GM23248 (cell line): ENCODE measurements at places on chromosomes 5 and 9. TPM values are rescaled to one million over a fixed set of nuclear protein-coding genes. Genes with fewer than 3 reads are reported as not detected.

COX7C gene
- polyA plus RNA-seq, result 407 and 424 TPM in 2 replicates

GRCh38 chr5:98872674-98873073 is 56.1 kb downstream of the CHD1 start:
- peaks cover 68% of the 10 kb centered on the region for H3K36me3 ChIP-seq
- DNase-seq, result peak; percentile 64
- H3K27ac ChIP-seq, result no peak overlapping the region
- H3K27me3 ChIP-seq, result no peaks in the 10 kb centered on the region
- H3K4me3 ChIP-seq, result no peak overlapping the region

MTAP gene
- 44.8 and 47.8 TPM in 2 replicates for polyA plus RNA-seq

ERAP2 gene
- 0.32 and 1.1 TPM in 2 replicates for polyA plus RNA-seq

DNA sequence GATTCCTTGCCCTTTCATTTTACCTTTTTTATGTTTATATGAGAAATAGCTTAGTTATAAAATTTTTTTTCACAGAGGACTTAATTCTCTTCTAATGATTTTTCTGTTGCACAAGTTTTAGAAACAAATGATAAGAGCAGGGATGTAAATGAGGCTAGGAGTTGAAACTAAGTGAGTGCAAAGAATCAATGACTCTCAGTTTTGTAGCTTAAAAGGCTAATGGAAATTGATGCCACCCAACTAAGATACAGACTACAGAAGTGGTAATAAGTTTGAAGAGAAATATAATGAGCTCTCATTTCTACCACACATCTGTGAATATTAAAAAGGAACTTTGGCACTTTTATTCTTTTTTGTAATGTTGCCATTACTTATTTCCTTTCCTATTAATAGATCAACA is 105.1 kb downstream of the LURAP1L start:
- no peak overlapping the region for H3K27ac ChIP-seq
- H3K36me3 ChIP-seq, result no peaks in the 10 kb centered on the region

DNA sequence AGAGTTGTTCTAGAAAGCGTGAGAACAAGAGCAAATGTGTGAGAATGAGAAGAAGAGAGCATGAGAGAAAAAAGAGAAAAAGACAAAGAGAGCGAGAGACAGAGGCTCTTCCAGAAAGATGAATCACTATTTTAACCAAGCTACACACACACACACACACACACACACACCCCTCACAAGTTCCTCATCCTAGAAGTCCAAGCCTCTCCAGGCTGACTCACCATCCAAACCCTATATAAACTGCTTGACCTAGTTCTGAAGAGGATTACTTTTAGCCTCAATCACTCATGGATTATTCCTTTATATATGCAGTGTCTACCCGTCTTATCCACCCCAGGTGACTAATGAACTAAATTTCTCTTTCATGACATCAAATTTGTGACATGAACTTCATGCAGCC is 37.6 kb downstream of the C9orf57 start:
- no peaks in the 10 kb centered on the region for H3K36me3 ChIP-seq
- H3K4me3 ChIP-seq, result no peak overlapping the region
- no peaks in the 10 kb centered on the region for H3K27me3 ChIP-seq
- H3K27ac ChIP-seq, result no peak overlapping the region
- DNase-seq, result peak; percentile 86
- peaks cover 8% of the 10 kb centered on the region for H3K4me1 ChIP-seq

GRCh38 chr5:765948-766631 is 18.4 kb downstream of the ZDHHC11B start:
- no peaks in the 10 kb centered on the region for H3K27me3 ChIP-seq
- H3K27ac ChIP-seq, result no peak overlapping the region
- H3K36me3 ChIP-seq, result no peaks in the 10 kb centered on the region
- H3K4me1 ChIP-seq, result no peaks in the 10 kb centered on the region
- no peak overlapping the region for H3K4me3 ChIP-seq

PRELID2 gene
- polyA plus RNA-seq, result 7.4 and 7.7 TPM in 2 replicates

C1QTNF2 gene
- 0.25 and 0.31 TPM in 2 replicates for polyA plus RNA-seq

- no peaks in the 10 kb centered on the region for H3K36me3 ChIP-seq
- no peak overlapping the region for H3K27ac ChIP-seq
- H3K27me3 ChIP-seq, result no peaks in the 10 kb centered on the region
- peaks cover 33% of the 10 kb centered on the region for H3K4me1 ChIP-seq
- peak; percentile 68 for DNase-seq
Measured at GRCh38 chr5:158056130-158056825, 197.3 kb upstream of the CLINT1 start.
